ENCODE measurements at places on chromosomes 4 and X.

DNA sequence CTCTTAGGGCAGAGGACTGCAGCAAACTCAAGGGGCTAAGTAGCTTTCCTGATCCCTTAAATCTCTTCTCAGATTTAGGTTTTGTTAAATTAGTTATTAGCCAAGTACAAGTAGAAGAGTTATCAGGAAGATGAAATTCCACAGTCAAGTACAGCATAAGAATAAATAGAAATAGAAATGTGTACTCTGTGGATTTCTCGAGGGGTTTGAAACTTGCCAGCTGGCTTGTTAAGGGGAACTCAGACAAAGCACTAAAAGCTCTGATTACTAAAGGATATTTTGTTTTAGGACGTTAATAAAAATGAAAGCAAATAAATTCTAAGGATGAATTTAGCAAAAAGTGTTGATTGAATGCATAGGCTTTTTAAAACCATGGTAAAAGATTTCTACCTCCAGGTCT is 654.6 kb downstream of the RAPGEF2 start:
- no peak for DNase-seq

- peak; percentile 77 for DNase-seq
Measured at GRCh38 chr4:150209140-150209829, 131.0 kb downstream of the DCLK2 start.

DNA sequence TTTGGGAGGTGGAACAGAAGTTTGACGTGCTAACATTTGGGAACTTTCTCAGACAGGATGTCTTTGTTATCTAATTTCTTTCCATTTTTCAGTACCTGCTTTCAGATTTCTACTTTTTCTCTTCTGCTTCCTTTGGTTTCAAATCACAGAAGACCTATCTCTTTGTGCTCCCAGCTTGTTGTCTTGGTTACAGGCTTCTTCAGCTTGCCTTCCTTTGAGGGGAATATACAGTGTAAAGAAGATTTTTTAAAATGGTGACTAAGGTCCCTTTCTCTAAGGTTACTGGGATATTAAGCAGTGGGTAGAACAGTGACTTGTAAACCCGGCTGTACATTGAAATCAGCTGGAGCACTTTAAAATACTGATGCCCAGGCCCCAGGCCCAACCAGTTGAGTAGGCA is 48.0 kb downstream of the TMEM164 start:
- no peak for DNase-seq

DNA sequence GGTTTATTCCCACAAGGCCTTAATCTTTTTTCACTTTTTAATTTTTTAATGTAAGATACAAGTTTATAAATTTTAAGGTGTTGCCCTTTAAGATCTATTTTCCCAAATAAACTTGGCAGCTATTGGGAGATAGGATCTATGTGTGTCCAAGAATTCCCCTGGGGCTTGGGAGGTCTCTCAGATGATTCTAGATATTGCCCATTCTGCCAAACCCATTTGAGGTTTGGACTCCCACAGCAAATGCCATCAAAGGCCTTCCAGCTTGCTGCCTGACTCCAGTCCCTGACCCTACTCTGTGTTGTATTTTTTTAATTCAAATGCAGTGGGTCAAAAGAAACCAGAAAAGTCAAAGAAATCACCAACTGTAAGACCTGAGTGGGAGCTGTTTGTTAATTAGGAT is 120.0 kb upstream of the CHRDL1 start:
- no peak for DNase-seq

DNA sequence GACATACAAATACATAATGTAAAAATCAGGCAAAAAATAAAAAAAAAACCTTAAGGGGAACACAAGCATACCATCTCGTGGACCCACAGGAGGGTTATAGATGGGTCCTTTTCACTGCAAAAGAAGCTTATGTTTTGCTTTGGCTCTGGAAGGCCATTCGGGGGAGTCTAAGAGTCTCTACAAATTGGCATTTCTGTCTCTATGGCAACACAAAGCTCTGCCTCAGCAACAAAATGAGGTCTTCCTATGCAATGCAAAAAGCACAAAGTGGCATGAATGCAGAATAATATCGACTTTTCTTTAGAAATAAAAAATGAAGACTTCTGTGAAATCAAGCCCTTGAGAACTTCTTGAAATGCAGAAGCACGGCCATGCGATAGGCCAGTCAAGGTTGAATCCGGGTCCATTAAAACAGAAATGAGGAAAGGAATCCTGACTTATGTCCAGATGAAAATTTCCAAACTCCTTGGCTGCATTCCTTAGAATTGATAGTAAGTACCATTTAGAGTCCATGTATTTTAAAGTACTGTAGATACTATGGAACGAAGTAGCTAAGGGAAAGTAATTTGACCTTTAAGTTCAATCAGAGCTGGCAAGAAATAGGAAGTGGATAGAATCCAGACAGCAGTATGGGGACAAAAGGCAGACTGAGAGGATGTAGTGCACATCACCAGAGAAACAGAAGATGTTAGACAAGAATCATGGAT is 63.7 kb upstream of the PDLIM3 start:
- DNase-seq, result no peak

- no peak for DNase-seq
Measured at GRCh38 chr4:126560794-126561193, 1072.0 kb upstream of the INTU start.

DNA sequence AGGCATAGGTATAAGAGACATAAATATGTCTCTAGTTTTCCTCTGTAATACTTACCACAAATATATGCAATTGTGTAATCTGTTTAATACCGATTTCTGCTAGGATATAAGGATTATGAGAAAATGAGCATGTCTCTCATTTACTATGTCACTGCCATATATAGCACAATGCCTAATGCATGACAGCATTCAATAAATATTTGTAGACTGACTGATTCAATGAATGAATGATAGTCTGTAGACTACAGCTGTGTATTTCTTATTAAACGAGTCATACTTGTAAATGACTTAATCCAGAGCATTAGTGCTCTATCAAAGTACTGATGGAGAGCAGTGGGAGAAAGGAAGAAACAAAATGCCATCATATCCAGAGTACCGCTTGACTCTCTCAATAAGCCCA is 175.6 kb downstream of the PPP3CA start:
- no peak for DNase-seq
